ENCODE measurements at places on chromosomes 16 and 17.

GRCh38 chr17:75854101-75854748, 910 bp downstream of the WBP2 start:
- peak; percentile 29 for DNase-seq

- DNase-seq = no peak
Observed at GRCh38 chr17:1557355-1558095, 5.1 kb downstream of the PITPNA start.

DNA sequence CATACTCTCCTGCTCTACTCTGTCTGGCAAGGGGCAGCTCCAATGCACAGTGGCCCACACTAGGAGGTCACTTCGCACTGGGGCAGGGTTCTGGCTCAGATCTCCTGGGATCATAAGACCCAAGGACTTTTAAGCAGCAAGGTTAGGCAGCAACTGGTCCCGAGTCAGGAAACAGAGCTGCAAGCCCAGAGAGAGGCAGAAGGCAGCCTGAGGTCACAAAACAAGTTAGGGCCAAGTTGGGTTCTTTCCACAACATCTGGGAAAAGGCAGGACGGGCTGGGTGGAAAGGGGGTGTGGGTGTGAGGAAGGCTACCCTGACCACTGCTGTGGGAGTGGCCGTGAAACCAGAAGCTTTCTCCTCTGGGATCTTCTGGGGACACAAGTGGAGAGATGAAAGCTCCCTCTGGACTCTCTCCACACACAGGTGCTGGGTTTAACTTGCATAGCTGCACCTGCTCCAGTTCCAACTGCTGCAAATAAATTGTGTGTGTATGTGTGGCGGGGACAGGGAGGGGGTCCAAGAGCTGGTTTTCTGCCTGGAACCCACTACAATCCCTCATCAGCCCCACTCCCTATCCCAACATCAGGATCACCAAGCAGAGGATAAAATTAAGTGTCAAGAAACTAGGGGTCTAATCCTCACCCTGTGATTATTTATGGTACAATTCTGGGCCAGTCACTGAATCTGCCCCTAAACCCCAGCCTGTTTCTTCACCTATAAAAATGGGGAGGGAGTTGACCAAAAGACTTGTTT, 8.0 kb upstream of the TSPOAP1 start:
- DNase-seq = no peak

- no peak for DNase-seq
Observed at GRCh38 chr17:27239584-27239983, 54.3 kb upstream of the WSB1 start.

DNA sequence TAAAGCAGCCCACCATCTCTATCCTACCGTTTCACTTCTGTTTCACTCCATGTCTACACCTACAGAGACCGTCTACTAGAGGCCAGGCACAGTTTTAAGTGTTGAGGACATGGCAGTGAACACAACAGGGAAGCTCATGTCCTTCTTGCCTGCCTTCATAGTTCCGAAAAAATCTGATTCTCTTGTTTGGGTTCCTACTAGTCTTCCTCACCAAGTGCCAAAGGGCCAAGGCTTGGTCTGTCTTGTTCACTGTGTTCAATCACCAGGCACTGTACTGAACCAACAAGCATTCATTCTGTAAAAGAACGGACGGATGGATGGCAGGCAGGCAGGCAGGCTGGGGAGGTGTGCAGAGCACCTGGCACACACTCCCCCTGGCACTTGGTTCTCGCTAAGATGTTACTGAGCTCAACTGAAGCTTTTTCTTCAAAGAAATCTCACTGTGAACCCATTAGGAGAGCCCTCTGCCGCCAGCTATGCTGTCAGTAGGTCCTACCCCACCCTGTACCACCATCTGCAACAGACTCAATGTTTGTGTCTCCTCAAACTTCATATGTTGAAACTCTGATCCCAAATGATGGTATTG, 2.5 kb downstream of the DEXI start:
- DNase-seq = no peak

DNA sequence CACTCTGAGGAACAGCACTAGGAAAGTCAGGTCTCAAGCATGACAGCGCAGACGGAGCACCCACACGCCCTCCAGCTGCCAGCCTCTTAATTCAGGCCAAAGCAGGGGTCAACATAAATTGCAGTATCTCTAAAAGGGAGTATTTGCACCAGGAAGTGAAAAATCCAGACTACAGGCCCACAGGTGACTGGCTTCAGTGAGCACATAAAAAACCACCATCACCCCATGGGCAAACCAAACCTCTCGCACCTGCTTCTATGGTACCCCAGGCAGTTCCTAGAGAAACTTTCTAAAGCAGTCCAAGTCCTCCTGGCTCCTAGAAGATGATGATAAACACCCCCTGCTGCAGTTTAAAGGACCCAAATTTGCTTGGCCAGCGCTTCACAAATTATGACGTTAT, 129.8 kb downstream of the ZNF423 start:
- DNase-seq = no peak

DNA sequence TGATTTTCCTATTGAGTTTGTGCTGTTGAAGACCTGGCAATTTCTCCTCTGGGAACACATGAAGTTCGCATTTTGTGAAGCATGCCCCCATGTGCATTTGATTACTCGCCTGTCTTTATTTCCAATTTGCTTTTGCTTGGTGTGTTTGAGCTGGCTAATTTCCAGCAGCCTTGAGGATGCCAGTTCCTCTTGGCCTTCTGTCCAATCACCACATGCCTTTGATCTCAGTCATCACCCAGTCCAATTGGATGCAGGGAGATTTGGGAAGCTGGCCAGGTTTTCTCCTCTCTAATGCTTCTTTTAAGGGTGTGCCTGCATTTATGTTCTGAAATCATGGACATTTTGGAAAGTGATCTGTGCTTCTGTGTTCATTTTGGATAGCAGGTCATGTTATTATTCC, 3.8 kb upstream of the TMEM100 start:
- DNase-seq = peak; percentile 41

GRCh38 chr17:82859431-82860403, 19.9 kb upstream of the ZNF750 start:
- peak; percentile 58 for DNase-seq

- no peak for DNase-seq
Observed at GRCh38 chr16:35689764-35690163, 2230.4 kb downstream of the TP53TG3F start.

Data from left ventricle myocardium superior (tissue), 1 donor.